Stimulated activated CD4-positive, alpha-beta T cell treated with anti-CD3 and anti-CD28 coated beads, Interleukin-4, amount 100 ng/mL, for 1 hour (primary cell): ENCODE measurements at places on chromosomes 11 and 22.

DNA sequence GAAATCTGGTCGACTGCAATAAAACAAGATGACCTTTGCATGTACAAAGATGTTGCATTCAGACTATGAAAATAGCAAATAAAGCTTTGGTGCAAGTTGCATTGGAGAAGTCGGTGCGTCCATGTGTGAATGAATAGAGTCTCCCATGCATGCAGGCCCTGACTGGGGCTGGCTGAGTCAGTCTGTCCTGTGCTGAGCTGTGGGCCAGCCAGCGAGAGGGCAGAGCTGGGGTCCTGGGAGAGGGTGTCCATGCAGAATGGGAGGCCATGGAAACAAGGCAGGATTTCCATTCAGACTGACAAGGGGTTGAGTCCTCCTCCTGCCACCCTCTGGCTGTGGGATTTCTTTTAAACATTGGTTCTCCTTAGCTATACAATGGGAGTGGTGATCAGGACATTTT lies 2.3 kb upstream of the CRYBB3 start:
- DNase-seq: no peak

GRCh38 chr11:65793625-65794400 lies 7.0 kb downstream of the OVOL1 start:
- no peak for DNase-seq

DNA sequence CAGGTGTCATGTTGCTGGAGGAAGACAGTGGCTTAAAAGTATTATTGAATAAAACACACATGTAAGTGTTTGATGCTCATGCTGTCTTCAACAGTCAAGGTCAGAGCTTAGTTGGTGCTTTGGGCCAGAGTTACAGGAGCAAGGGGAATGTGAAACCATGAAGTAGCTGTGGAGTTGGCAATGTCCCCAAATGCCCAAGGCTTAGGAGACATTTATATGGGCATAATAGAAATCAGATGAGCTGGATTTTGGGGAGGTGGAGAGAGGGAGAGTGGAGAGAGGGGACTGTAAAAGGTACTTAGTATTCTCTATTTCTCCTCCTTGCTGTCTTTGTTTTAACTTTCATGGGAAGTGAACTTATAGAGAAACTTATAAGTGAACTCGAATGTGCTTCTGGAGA lies 407.8 kb downstream of the ETS1 start:
- no peak for DNase-seq

- DNase-seq: no peak
Observed at GRCh38 chr22:25729016-25729995, 12.7 kb upstream of the MYO18B start.

DNA sequence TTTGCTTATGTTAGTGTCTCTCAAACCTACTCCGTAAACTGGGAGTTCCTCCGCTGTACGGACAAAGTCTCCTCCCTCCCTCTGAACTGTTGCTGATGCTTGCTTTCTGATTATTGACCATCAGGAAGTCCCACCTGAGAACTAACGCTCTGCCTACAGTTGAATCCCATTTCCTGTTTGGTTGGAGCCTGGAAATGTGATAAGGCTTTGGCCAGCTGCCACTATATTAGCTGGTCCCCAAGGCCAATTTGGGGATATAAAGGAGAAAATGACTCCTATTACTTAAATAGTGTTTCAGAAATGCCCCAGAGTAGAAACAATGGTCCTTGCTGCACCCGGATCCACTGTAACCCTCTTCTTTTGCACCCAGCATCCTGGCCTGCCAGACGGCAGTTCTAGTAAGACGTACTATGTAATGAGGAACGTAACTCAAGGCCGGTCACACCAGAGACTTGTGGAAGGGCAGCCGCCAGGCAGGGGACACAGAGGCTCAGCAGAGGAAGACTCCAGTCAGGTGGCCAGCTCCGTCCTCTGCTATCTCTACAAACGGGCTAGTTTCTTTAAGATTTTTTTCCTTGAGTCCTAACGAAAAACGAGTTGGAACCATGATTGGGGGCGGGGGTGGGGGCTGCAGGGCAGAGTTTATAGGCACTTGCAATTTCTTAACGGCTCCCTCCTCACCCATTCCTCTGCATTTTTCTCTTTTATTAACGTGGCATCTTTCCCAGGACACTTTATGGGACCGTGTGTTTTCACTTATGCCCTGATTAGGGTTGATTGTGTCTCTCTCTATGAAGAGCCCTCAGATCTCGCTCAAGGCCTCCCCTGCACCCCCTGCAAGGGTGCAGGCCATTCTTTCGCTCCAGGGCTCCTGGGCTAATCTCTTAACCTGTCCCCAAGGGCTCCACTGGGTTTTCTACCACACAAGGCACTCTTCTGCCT lies 72.8 kb upstream of the CDON start:
- no peak for DNase-seq

GRCh38 chr11:115051938-115052590 lies 373.7 kb downstream of the NXPE2 start:
- no peak for DNase-seq
